ENCODE measurements at places on chromosomes 7 and 10.

DNA sequence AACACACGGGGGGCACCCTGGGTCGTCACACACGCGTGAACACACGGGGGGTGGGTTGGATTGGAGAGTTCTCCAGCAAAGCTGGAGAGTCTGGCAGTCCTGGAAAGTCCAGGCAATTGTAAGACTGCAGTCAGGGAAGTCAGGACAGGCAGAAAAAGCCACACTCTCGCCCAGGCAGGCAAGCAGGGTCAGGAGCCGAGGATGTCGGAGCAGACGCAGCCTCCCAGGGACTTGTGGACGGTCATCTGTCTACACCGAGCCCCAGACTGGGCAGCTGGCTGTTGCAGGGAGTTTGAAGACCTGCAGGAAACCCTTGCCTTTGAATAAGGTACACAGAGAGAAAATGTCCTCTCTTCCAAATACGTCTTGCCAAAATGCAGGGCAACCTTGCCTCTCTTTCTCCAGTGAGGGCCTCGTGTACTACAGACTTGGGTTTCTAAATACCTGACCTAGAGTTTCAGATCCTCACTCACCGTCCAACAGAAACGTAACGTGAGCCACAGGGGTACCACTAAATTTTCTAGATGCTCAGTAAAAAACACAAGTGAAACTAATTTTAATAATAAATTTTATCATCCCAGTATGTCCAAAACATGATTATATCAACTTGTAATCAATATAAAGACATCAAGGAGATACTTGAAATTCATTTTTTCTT lies 176.7 kb downstream of the ADARB2 start:
- no peak for DNase-seq

- no peak for DNase-seq
Measured at GRCh38 chr7:4670791-4671190, 11.3 kb upstream of the FOXK1 start.

- DNase-seq = no peak
Measured at GRCh38 chr7:134684165-134684564, 37.5 kb downstream of the BPGM start.

GRCh38 chr10:51072921-51073434 lies 1.3 kb upstream of the PRKG1 start:
- no peak for DNase-seq

DNA sequence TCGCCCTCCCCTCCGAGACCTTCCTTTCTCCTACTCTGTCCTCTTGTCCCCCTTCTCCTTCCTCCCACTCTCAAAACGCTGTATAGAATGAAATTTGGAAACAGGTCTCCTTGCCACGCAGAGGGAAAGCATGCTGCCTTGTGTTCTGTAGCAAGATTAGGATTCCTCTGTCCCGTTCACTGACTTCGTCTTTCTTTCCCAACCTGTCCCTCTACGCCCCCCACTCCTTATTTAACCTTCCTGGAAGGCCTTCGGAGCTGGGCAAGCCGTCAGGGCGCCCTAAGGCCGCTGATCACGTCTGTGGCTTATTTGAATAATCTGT lies 1.3 kb downstream of the HOXA9 start:
- DNase-seq = no peak

GRCh38 chr7:1787241-1787640 lies 117.2 kb downstream of the ELFN1 start:
- no peak for DNase-seq

DNA sequence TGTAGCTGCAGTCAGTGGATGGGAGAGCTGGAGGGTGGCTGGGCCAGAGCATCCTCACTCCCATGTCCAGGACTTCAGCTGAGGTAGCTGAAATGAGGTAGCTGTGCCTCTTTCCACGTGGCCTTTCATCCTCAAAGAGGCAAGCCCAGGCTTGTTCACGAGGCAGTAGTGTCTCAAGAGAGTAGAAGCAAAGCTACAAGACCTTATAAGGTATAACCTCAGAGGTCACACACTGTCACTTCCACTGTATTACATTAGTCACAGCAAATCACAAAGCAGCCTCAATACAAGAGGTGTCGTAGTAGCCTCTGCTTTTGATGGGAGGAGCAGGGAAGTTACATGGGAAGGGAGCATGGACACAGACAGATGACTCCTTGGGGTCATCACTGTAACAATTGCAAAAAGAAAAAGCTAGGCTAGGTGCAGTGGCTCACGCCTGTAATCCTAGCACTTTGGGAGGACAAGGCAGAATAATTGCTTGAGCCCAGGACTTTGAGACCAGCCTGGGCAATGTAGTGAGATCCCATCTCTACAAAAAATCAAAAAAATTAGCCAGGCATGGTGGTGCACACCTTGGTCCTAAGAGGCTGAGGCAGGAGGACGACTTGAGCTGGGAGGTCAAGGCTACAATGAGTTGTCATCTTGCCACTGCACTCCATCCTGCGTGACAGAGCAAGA lies 97.5 kb downstream of the SKIDA1 start:
- no peak for DNase-seq

DNA sequence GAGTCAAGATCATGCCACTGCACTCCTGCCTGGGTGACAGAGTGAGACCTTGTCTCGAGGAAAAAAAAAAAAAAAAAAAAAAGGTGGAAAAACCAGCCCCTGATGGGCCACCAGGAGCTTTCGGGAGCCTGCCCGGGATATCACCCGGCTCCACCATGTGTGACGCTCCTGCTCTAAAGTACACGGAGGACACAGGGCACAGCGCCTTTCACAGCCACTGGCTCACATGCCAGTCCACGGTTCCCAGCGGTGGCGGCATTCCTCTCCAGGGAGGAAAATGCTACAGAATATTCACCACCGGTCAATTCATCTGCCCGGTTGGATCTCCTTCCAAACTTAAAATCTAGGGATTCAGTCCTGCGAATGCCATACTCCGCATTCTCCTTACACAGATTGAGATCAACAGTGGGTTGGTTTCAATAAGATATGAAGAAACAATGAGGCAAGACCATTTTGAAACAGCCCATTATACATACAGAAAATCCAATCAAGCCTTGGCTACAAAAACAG lies 81.2 kb downstream of the CTBP2 start:
- no peak for DNase-seq

DNA sequence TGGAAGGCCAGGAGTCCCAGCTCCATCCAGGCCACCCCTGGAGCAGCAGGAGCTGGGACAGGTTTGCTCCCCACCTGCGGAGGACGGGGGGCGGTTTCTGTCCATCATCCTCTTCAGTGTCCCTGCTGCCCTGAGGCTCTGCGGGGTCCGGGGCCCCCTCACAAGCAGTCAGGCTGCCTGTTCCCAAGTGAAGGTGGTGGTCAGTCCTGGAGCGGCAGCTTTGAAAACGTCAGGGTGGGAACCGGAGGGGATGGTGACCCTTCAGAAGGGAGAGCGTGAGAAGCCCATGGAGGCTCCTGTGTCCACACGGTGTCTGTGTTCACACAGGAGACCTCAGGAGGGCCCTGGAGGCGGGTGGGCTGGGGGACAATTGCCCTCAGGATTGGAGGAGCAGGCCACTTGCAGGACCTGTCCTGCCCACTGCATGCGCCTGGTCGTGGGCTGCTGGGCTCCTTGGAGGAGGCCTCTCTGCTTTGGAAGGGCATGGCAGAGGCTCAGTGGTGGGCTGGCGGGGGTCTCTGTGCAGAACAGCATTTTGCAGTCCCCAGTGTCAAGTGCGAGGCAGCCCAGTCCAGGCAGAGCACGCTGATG lies 49.3 kb upstream of the INPP5A start:
- DNase-seq = no peak

GRCh38 chr10:36507715-36508114 lies 617.7 kb upstream of the ANKRD30A start:
- DNase-seq = no peak

- no peak for DNase-seq
Measured at GRCh38 chr10:114905450-114905849, 32.5 kb upstream of the TRUB1 start.

DNA sequence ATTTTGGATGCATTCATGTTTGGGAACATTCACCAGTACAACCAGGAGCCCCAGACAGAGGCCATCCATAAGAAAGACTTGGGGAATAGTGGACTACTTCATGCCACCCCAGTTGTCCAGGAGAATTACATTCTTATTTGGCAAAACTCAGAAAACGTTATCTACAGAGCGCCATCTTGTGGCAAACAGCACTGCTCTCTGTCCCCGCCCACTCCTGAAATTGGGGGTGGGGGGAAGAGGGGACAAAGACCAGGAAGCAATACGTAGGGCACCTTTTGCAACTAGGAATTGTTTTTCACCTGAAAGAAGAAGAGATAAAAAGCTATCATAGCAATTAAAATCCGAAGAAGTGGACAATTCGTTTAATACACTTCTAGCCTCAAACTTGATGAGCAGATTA lies 134.6 kb upstream of the MGMT start:
- DNase-seq = no peak

GRCh38 chr7:39221901-39222300 lies 244.2 kb downstream of the POU6F2 start:
- no peak for DNase-seq

DNA sequence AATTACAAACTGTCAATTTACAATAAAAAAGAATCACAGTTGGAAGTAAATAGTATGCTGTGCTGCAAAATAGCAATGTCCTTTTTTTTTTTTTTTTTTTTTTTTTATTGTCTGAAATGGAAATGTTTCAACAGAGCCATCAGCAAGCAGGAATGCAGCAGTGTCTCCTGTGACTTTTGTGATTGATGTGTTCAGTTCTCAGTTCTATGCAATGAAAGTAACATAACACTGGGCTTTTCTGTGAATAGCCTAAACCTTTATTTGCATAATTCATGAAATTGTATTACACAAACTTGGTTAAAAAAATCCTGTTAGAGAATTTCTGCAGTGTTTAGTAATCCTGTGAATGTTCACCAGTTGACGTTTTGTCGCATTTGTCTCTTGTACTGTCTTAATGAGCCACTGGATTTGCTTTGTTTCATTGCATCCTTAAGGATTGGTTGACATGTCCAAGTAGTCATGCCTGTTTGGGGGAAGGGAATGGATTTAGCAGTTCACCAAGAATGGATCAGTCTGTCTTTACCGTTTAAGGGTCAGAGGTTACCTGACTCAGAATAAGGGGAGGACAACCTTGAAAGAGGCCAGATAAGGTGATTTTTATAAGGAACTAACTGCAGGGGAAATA lies 192.7 kb downstream of the MLLT10 start:
- no peak for DNase-seq

DNA sequence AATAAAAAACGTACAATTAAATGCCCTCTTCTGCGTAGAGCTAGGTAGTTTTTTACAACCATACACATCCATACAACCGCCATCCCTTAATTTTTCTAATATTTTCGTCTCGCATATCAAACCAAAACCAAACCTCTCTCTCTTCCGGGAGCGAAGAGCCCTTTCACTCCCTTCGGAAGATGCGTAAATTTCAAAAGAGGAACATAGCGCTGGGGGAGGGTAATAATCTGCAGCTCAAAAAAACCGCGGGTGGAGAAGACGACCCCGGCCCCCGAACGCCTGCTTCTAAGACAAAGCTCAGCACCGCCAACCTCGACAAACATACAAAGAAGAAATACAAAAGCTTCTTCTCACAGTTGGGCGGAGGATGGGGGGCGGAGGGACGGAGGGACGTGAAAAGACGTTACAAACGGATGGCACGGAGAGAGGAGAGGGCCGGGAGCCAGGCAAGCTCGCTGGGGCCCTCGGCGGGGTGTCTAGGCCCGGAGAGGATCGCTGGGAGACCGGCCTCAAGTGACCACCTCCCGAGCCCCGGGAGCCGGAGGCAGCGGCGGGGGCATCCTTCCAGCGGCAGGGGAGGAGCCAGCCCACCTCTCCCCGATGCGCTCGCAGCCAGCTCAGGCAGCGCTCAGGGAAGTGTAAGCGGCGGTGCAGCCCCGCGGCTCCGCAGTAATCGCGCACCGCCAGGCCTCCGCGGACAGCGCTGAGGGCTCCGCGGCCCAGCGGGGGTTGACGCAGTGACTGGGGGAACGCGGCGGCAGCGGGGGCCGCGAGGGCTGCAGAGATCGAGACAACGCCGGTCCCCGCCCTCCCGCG lies 851 bp downstream of the MKRN1 start:
- DNase-seq = no peak

GRCh38 chr10:107689323-107689722 lies 524.8 kb upstream of the SORCS1 start:
- DNase-seq = no peak

DNA sequence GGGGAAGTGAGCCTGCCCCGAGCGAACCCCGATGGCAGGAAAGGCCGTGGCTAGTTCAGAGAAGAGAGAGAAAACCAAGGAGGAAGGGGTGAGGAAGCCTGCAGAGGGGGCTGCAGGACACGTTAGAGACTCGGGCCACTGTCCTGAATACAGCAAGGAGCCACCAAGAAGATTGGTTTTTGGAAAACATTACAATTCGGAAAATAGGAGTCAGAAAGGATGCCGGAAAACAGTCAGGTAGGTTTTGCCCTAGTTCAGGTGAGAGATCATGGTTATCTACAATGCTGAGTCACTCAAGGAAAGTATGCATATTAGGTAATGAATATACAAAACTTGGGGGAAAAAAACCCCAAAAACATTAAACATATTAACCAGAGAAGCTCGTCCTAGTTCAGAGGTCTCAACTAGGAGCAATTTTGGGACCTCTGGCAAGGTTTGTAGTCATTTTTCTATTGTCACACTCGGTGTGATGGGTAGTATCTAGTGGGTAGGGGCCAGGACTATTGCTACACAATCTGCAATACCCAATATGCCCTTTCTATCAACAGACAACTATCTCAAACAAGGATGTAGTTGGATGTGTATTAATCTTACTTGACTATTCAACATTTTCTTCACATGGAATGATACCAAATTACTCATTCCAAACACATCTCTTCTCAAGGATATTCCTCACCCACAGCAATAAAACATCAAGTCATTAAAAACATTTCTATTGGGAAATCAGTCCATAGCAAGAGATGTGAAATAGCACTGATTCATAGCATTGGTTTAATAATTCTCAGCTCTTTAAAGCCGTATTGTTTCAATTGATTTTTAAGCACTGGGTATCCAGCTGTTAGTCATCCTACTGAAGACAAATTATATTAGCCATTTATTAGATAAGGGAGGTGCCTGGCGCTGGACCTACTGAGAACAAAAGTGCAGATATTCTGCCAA lies 74.4 kb upstream of the RSU1 start:
- peak; percentile 5 for DNase-seq

GRCh38 chr10:130713135-130713534 lies 576.9 kb downstream of the GLRX3 start:
- DNase-seq = no peak

- DNase-seq = no peak
Measured at GRCh38 chr10:71842422-71842821, 8.6 kb downstream of the PSAP start.

- DNase-seq = no peak
Measured at GRCh38 chr10:48333856-48334255, 27.4 kb downstream of the MAPK8 start.

DNA sequence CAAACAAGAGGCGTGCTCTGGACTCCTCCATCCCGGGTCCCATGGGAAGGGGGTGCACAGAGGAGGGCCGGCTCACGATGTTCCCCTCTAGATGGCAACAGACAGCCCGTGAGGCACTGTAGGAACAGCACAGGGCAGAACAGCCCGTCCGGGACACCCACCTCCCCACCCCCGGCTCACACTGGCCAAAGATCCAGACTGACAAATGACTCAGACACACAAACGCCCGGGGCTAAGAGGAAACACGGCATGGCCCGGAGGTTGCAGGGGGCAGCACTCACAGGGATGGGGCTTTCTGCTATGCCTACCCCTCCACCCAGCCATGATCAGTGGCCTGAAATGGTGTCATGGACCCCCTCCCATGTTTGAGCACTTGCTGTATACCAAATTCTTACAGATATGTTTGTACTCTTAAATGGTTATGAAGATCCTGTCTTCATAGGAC lies 4.9 kb upstream of the ELN start:
- no peak for DNase-seq

- no peak for DNase-seq
Measured at GRCh38 chr10:35083242-35083641, 6.9 kb downstream of the CUL2 start.

GRCh38 chr10:27911011-27911410 lies 87.9 kb downstream of the ODAD2 start:
- DNase-seq = no peak

Measured in activated T-helper 1 cell treated with Interleukin-2 at 50 U/mL for 16 hours (primary cell).